ENCODE measurements at places on chromosomes 4 and X.

DNA sequence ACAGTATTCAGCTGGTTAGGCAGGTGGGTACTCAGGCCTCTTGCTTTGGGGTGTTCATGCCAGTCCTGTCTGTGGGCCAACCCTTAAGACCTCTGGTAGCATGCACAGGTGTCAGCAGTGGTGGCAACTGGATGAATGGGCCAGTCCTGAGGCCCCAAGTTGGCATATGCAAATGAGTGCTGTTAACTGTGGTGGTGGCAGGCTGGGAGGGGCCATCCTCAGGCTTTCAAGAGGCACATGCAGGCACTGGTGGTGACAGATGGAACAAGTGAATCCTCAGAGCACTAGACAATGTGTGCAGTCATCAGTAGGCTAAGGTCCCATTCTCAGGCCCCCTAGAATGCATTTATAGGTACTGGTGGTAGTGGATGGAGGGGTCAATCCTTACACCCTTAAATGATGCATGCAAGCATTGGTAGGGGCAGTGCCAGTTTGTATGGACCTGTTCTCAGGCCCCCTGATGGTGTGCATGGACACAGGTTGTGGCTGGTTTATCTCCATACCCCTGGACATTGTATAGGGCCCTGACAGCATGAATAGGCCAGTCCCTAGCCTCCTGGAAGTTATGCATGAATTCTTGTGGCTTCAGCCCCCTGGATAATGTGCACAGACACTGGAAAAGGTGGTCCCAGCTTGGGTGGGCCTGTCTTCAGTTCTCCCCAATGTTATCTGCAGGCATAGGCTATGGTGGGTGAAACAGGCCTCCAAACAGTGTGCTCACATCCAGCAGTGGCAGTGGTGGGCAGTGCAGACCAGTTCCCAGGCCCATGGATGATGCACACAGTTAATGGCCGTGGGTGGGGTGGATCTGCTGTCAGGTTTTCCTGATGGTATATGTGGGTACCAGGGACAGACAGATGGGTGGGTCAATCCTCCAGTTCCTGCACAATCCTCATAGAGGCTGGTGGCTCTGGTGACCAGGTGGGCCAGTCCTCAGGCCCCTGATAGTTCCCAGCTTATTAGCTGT is 24.7 kb downstream of the TECRL start:
- no peak for DNase-seq

GRCh38 chr4:7241597-7242125 is 49.3 kb downstream of the SORCS2 start:
- no peak for DNase-seq

DNA sequence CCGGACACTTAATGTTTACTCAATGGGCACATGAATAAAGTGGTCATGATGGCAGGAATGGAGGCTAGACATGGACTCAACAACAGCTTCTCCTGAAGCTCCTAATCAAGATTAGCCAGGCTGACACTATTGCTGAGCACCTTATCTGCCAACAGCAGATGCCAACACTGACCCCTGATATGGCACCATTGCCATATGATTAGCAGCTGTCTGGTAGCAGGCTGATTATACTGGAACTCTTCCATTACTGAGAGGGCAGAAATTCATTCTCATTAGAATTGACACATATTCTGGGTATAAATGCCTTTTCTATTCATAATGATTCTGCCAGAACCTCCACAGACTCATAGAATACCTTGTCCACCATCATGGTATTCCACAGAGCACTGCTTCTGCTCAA is 18.4 kb upstream of the AFF1 start:
- no peak for DNase-seq

DNA sequence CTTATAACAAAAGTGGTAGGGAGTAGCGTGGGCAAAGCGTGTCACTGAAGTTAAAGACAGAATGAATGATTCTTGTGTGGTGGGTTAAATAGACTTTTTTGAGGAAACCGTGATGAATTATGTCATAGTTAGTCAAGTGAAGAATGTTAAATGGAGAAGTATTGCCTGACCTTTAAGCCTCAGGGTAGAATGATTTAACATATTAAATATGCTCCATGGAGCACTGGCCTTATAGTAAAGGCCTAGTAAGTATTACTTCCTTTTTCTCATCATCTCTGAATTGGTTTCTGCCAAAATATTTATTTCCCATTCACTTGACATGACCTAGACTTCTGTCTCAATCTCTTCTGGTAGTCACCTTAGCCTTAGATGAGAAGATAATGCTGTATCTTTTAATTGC is 23.7 kb downstream of the MAGEB1 start:
- DNase-seq = peak; percentile 37

DNA sequence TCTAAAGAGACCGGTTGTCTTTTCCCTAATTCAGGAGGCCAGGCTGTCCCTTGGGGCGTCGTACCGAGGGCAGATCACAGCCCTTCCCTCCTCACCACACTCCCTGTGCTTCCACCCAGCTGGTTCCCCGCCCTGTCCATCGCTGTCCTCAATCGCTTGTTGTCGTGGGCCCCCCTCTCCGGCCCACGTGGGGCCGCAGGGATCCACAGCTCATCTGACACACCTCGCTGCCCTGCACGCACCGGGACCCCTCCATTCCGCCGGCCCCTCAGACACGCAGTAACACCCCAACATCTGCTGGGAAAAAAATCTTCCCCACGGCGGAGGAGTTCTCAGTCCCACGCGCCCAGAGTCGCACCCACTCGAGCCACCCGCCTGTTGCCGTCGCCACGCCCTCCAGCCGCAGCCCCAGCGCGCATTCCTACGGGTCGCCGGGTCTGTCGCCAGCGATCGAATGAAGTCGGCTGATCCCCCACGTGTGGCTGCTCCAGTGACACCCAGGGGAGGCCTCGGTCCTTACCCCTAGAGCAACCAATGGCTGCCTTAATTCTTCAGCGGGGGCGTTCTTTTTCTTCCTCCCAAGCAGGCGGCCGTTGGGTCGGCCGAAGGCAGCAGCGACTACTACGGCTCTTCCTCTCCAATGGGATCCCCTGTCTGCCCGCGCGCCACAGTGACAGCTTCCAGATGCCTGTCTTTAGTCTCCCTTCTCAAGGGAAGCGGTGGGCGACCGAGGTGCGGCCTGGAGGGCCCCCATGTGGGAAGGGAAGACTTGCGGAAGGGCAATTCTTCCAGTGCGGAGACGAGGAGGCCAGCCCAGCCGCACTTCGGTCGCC is 893 bp upstream of the SEPTIN11 start:
- DNase-seq = peak; percentile 67

GRCh38 chr4:186942758-186943377 is 219.2 kb upstream of the FAT1 start:
- no peak for DNase-seq

GRCh38 chr4:153448003-153448731 is 18.0 kb upstream of the TMEM131L start:
- DNase-seq = no peak

- DNase-seq = no peak
Measured at GRCh38 chrX:130594453-130594916, 192.7 kb downstream of the RBMX2 start.

All from trophoblast cell (in vitro differentiated cells and primary cell).